Mucosa of descending colon (tissue), 3 donors: ENCODE measurements at places on chromosomes 7 and 10.

DNA sequence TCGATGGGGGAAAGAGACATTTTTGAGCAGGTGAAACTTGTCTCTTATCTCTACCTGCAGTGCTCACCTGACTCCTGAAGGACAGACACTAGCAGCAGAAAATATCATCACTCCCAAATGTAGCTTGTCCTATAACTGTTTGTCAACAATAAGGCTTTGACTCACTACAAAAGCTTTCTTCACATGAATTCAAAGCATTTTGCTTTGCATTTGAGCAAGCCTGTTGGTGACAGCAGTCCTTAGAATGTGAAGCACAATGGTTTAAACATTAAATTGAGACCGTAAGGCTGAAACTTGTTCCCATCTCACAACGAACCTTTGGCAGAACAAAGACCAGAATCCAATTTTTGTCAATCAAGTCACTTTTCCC, 30.6 kb upstream of the ZNRF2 start:
- DNase-seq = no peak

- no peak for DNase-seq
Measured at GRCh38 chr10:117899181-117899683, 147.5 kb downstream of the RAB11FIP2 start.

DNA sequence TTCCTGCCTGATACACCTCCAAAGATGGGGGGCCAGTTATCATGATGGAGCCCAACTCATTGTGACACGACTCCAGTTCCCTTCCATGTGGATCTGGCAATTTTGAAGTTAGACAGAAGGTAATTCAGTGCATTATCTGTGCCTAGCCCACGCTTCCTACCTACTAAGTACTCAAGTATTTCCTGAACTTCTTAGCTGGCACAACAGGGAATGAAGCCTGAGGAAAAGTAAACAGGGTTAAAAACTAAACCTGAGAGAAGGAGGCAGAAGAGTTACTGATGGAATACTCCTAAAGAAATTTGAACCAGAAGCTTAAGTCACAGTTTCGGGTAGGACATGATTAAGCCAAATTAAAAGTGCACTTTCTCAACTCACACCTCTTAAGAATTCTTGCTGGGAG, 1.1 kb upstream of the SEC31B start:
- no peak for DNase-seq

GRCh38 chr7:141227454-141227853, 153.6 kb downstream of the TMEM178B start:
- DNase-seq = no peak

GRCh38 chr7:2601065-2601464, 30.7 kb upstream of the TTYH3 start:
- DNase-seq = no peak

DNA sequence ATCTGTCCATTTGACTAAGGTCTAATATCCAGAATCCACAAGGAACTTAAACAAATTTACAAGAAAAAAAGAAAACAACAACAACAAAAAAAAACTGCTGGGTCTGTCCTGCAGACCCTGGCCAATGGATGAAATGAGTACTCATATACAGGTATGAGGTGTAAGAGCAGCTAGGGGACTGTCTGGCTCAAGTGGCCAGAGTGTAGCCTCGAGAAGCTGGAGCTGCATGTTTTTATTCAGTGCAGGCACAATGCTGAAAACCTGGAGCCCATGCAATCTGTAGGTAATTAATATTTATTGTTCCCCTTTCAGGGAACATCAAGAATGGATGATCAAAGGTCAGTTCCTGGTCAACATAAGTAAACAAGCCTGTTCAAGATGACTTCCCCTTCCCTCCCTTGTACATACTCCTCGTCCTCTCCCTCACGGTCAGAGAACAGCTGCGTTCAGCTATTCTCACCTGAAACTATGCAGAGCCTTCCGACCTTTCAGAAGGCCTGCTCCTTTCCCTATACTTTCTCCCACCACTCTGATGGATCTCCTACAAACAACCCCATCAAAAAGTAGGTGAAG, 15.5 kb downstream of the CYP2C19 start:
- DNase-seq = no peak

GRCh38 chr10:88525371-88526069, 57.6 kb downstream of the RNLS start:
- peak; percentile 66 for DNase-seq

DNA sequence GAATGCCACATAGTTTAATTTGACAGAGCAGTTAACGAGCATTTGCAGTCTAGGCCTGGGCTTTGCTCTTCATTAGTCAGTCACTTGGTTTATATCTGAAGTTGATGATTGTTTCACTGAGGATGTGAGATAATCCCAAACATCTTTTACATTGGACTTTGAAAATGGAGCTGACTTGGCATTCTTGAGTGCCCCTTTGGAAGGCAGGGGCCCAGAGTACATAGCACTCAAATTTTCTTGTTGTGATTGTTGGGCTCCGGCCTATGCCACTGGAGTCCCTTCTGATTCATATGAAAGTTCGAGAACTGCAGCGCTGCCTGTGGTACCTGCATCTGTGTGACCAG, 21.9 kb downstream of the DNAJB6 start:
- DNase-seq = no peak

DNA sequence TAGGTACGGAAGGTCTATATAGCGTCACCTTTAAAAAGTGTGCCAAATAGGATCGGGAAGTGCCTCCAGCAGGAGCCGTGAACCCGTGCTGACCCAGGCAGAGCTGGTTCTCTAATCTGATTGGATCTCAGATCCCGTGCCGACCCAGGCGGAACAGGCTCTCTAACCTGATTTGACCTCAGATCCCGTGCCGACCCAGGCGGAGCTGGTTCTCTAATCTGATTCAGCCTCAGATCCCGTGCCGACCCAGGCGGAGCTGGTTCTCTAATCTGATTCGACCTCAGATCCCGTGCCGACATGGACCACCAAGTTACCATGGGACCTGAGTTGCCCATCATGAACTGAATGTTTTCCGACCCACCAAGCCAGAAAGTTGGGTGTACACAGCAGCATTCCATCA, 463.9 kb downstream of the PTPRN2 start:
- DNase-seq = no peak

DNA sequence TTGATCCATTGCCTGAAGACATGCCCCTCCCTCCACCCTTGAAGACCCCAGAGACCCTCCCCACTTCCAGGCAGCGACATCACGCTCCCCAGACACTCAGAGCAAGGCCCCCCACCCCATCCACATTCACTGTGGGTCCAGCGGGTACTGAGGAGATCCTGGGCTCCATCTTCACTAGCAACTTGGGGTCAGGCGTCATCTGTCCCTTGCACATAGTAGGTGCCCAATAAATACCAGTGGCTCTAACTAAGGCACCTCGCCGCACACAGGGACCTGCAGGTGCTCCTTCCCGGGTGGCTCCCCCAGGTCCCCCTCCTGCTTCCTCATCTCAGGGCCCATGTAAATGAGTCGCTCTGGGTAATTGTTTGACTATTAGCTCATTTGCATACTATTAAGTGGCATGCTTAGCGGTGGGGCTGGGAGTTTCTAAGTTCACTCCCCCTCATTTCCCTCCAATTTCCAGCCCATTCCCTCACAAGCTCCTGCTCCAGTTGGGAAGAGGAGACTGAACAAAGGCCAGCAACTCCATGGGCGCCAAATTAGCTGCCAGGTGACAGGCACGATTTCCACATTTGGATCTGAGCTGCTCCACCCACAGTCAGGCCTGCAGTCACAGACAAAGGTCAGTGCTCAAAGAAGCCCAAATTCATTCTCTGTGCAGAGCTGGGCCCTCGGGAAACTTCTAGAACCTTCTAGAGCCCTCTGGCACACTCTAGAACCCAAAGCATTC, 29.7 kb downstream of the EBF3 start:
- peak; percentile 12 for DNase-seq

GRCh38 chr10:94630017-94630688, 53.4 kb upstream of the CYP2C18 start:
- no peak for DNase-seq

DNA sequence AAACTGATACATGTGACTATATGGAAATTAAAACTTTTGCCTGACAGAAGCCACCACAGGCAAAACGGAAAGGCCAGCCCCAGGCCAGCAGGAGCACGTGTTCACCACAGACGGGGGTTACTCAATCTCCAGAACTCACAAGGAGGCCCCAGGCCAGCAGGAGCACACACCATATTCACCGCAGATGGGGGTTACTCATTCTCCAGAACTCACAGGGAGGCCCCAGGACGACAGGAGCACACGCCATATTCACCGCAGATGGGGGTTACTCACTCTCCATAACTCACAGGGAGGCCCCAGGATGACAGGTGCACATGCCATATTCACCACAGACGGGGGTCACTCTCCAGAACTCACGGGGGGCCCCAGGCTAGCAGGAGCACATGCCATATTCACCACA, 61.5 kb downstream of the NKX6-2 start:
- DNase-seq = no peak

DNA sequence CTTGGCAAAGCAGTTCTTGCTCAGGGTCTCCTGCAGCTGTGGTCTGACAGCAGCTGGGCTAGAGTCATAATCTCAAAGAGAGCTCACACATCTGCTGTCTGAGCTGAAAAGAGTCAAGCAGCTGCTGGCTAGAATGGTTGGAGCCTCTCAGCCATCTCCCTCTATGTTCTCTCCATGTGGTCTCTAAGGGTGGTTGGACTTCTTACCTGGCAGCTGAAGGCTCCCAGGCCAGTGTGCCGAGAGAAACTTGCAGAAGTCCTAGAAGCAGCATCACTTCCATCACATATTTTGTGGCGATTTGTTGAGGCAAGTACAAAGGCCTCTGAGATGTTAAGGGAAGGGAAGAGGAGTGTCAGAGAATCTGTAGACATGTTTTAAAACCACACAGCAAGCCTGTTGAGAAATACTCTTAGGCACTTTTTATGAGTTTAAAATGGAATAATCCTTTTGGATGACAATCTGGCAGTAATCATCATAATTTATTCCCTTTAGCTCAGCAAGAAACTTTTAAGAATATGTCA, 93.2 kb downstream of the REEP3 start:
- DNase-seq = no peak

DNA sequence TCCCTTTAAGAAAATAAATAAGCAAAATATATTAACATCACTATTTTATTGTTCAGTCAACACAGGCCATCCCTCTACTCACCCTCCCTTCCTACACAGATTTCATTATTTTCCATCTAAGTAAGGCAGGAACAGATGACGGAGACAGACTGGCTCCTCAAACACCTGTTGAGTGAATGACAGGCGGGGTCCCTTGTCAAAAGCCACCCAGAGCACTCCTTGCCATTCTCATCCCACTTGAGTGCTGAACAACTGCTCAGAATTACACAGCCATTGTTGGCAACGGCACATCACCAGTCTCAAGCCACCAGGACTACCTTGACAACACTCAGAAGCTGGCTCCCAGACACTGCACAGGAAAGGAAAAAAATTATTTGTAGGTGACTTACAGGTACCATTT, 3.3 kb downstream of the GRB10 start:
- DNase-seq = no peak

DNA sequence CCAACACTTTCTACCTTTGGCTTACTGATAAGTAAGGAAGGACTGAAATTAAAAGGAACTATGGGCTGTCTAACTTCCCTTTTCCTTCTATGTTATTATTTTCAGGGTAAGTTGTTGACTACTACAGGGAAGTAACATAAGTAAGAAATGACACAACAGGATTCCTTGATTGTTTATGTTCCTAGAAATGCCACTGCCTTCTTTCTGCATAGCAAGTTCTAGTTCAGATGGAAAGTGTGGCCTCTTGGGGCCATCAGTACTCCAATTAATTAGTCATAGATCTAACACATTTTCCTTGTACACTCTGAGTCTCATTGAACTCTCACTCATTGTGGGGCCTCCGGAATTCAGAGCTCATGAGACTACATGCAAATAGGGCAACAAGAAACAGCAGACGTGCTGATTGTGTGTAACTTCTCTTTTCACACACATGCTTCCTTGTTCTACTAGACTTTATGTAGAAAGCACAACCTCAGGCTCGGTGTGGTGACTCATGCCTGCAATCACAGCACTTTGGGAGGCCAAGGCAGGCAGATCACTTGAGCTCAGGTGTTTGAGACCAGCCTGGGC, 35.3 kb upstream of the HIBADH start:
- DNase-seq = peak; percentile 65

GRCh38 chr7:70559815-70560214, 572.1 kb upstream of the GALNT17 start:
- no peak for DNase-seq
